ENCODE measurements at places on chromosomes 7 and 10.

- no peak for DNase-seq
These were observed 187.9 kb downstream of the ZNF365 start for GRCh38 chr10:62562101-62562500.

- no peak for DNase-seq
These were observed 8.9 kb downstream of the DHTKD1 start for GRCh38 chr10:12077580-12078180.

- no peak for DNase-seq
These were observed 66.3 kb downstream of the SHOC2 start for GRCh38 chr10:110985497-110986275.

- DNase-seq, result no peak
These were observed 81.4 kb upstream of the GJD4 start for GRCh38 chr10:35523670-35524225.

DNA sequence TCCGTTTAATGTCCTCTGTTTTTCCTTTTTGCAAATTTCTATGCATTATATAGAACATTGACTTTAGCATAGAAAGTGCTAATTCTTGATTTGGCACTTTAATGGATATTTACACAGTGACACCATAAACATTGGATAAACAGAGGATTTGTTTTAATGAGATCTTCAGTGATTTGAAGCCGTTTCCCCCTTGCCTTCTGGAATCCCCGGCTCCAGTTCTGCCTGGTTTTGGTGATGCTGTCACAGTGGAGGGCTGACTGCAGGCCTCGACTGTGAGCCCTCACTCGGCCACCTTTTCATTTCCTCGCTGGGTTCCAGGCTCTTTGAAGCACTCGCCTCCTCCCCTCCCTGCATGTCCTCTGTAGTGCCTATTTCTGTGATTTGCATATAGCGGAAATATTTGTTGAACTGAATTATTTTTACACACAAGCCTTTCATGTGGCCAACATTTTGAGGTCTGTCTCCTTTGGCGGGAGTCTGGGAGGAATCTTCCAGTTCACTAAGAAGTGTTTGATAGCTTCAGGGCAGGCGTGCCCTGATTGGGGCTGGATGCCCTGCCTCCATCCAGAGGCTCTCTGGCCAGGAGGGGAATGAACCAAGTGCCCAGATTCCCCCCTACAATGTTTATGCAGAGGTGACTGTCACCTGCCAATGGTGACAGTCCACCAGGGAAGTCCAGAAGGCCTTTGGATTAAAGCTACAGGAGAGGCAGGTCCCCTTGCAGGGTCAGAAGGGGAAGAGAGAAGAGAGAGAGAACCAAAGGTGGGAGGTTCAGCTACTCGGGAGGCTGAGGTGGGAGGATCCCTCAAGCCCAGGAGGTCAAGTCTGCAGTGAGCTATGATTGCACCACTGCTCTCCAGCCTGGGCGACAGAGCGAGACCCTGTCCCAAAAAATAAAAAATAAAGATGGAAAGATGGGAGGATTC lies 67.5 kb downstream of the CUX1 start:
- no peak for DNase-seq

- no peak for DNase-seq
These were observed 70.9 kb upstream of the CHST15 start for GRCh38 chr10:124164264-124164663.

DNA sequence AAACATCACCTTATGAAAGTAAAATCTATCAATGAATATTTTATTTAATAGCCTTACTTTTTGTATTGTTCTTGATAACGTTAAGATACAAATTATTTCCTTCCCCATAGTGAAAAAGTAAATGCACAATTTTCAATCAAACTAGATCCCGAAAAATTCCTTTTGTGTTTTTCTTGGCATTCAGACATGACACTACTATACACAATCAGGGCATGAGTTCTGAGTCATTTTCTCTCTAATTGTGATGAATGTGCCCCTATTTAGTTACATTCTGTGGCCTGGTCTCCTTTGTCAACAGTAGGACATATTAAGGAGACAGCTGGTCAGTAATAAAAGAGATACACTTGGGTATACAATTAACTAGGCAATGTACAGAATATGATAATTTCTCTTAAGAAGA lies 19.8 kb downstream of the COL1A2 start:
- DNase-seq, result no peak

DNA sequence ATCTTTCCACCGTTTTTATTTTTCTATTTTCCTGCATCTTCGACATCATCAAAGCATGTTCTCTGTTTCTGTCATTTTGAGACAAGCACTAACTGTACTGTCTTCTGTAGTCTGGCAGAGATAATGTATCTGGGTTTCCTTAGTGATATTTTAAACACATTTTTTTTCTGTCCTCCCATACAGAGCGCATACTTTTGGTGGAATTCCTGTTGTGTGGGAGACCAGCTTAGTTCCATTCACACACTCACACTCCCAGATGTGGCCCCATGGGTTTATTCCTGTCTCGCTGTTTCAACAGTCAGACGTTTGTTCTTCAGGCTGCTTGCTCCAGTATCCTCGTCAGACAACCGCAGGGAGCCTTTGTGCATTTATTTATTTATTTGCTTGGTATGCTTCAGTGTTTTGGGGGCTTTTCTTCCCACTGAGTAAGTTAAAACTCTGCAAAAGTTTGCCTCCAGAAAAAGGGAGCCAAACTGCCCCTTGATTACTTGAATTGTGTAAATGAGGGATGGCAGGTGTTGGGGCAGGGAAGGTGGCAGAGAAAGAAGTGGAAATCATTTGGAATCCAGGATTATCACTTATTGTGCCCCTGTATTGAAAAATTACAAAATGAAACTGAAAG lies 456.8 kb upstream of the KLF6 start:
- DNase-seq, result no peak

- DNase-seq, result no peak
These were observed 178.4 kb downstream of the SH3PXD2A start for GRCh38 chr10:103676851-103677417.

GRCh38 chr7:50738932-50739331 lies 43.8 kb downstream of the GRB10 start:
- no peak for DNase-seq

- DNase-seq, result no peak
These were observed 37.9 kb downstream of the SKIDA1 start for GRCh38 chr10:21487416-21488180.

DNA sequence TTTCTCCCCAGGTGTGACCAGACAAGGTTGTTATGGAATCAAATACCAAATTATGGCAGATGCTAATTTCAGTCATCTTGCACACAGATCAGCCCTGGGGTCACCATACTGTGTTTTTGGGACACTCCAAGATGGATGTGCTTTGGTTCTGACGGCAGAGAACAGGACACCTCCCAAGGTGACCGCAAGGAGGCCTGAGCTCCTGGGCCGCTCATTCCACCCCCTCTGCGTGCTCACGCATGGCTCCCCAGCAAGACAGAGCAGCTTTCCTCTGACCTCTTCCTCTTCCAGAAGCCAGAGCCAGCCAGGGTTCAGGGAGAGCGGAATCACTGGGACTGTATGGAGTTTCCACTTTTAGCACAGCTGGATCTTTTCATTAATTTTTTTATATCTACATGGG lies 402.8 kb downstream of the DNAJB6 start:
- no peak for DNase-seq

- DNase-seq, result no peak
These were observed 216.3 kb downstream of the GFRA1 start for GRCh38 chr10:116056445-116057293.

GRCh38 chr10:109650228-109650627 lies 273.1 kb downstream of the XPNPEP1 start:
- no peak for DNase-seq

- no peak for DNase-seq
These were observed 468.7 kb upstream of the C7orf33 start for GRCh38 chr7:148121847-148122246.

DNA sequence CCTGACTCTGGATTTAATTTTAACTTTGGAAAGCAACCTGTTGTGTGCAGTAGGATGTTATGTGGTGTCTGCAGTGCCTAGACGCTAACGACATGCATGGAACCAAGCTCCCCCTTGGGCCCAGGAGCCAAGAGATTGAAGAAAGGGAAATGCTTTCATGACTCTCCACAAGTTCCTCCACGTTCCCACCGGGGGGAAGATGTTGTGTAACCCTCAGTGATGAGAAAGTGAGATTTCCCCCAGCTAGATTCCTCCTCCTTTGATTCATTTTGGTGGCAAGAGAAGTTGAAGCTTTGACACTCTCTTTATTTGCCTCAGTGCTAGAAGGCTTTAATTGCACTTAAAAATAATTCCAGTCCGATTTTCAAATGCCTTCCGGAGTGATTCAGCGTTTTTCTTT lies 157.9 kb upstream of the INSYN2A start:
- no peak for DNase-seq
